H4 (cell line): ENCODE measurements at places on chromosomes 5 and 9. TPM values are rescaled to one million over a fixed set of nuclear protein-coding genes. Genes with fewer than 3 reads are reported as not detected.

Gene SPOCK1
- total RNA-seq, result 5.9 and 9.0 TPM in 2 replicates

Gene STKLD1
- total RNA-seq, result 0.62 and 1.0 TPM in 2 replicates

Gene SPINK7
- total RNA-seq, result not detected in 2 replicates

Gene RNF183
- not detected in 2 replicates for total RNA-seq

Gene TRMT10B
- 1.3 and 1.5 TPM in 2 replicates for total RNA-seq

Gene FLT4
- 0.04 TPM in 1 of 2 replicates, not detected in the other for total RNA-seq

- no peak for DNase-seq
These were observed 17.4 kb downstream of the C9orf153 start for GRCh38 chr9:86242071-86242470.

- DNase-seq, result no peak
These were observed 6.9 kb downstream of the RPL37 start for GRCh38 chr5:40828021-40828631.

GRCh38 chr5:74684900-74685851 lies at the start of gene HEXB:
TSS of gene HEXB (plus strand) at chr5:74685233. CDS start at chr5:74685261, 28 bp downstream.
- DNase-seq, result peak; percentile 76

DNA sequence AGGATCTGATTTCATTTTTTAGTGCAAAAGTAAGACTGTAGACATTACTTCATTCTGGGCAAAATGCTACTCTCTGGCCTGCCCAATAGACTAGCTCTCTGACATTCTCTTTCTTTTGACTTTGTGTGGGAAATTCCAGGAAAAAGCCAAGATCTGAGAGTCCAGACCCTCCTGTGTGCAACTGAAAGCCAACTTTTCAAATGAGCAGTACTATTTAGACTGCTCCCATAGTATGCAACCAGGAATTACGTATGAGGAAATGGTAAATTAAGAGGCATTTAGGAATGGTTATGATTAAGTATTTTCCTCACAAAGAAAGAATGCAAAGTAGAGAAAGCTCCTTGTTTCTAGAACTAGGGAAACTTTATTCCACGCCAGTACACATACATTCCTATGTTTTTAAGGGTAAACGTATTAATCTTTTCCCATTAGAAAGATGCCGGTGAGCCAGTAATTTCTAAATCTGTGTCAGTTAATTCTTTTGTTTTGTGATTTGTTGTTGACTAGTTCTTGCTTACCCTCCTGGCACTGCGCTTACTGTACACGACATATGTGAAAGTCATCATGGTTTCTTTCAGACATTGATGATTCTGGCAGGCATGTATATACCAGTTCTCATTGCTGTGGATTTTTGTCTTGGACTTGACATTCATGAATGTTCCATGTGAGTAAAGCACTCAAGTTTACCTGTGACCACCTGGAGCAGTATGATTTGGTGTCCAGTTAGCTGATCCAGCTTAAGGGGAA lies 56.0 kb downstream of the AOPEP start:
- no peak for DNase-seq

- no peak for DNase-seq
These were observed 2.7 kb downstream of the MATR3 start for GRCh38 chr5:139296198-139296597.
